Activated T-helper 17 cell treated with anti-CD3 and anti-CD28 coated beads, Interleukin-2, amount 50 U/mL, for 72 hours (primary cell): ENCODE measurements at places on chromosomes 6 and 20.

DNA sequence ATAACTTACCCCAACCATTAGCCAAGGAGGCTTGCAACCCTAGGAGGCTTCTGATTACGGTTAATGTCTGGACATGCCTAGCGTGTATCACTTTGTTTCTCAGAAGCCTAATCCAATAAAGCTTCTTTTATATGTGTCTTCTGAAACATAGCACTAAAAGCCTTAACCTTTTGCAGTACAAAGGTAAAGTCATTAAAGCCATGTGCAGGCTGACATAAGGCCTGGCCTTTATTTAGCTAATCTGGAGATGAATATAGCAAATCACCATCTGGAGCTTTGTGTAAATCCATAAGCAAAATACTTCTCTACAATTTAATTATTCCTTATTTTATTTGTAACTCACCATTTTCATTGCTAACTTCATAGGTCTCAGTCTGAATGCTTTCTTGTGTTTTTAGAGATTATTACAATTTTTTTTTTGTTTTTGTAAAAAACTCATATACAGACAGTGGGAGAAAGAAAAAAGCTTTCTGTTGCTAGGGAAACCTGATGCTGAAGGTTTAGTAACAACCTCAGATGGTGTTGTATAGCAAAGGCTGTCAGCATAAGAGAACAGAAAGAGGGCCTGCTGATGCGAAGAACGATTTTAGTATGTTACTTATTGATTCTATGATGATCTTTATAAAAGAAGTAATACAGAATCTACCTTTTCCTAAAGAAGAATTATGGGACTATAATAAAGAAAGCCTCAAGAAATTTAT lies at the start of gene EYS:
Gene EYS (minus strand): TSS at position 101 of the 701 bp plus-strand sequence. CDS start 211,816 bp downstream, outside the sequence.
- ATAC-seq = no peak

GRCh38 chr6:52063584-52064344 lies 23.6 kb downstream of the PKHD1 start:
- ATAC-seq = peak; percentile 97

GRCh38 chr6:75171567-75171966 lies 34.3 kb downstream of the COL12A1 start:
- ATAC-seq = no peak

- ATAC-seq = no peak
Observed at GRCh38 chr20:25044660-25045342, 13.1 kb downstream of the ACSS1 start.

DNA sequence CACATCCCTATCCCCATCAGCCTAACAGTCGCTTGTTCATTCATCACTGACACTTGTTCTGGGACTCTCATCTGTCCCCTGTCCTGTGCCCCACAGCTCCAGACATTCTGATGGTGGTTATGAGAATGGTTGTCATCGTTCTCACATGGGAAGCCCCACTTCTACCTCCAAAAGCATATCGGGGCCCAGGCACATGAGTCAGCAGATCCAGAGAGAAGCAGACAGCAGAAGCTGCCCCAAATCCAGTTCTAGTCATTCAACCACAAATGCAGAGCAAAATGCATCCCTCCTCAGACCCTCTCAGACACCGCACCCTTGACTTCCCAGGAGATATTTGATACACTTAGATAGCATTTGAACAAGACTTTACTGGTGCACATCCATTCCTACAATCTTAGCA lies 106.0 kb downstream of the FOXF2 start:
- ATAC-seq = no peak

GRCh38 chr20:1741309-1742048 lies 83.9 kb upstream of the SIRPG start:
- ATAC-seq = no peak

DNA sequence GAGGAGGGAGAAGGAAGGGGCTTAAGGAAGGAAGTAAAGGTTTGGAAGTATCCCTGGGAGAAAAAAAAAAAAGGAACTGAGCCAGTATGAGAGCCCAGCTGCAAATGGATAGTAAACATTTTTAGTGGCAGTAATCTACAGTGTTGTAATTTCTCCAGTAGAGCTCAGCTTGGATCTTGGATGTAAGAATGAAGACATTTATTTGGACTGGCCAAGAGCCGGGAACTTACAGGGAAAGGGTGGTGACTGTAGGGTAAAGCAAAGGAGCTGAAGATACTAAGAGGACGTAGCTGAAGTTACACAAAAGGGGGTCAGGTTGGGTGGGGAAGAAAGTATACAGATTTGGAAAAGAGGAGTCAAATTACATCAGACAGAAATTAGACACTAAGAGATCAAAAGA lies 13.5 kb downstream of the EEF1E1 start:
- ATAC-seq = no peak

DNA sequence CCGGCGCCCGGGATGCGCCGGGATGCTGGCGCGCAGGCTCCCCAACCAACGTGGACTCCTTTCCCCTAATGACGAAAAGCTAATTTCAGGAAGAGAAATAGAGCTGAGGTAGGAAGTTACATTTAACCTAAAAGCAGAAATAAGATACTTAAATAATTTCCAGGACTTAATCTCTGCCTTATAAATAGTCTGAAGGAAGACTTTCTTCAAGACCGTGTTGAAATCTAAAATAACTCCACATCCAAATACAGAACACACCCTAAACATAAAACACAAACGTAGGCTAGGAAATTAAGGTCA lies 1.3 kb downstream of the ASF1A start:
- no peak for ATAC-seq

- ATAC-seq = no peak
Observed at GRCh38 chr6:28081486-28081751, 1.1 kb downstream of the ZNF165 start.

GRCh38 chr20:6838181-6838826 lies 70.8 kb downstream of the BMP2 start:
- ATAC-seq = peak; percentile 42

DNA sequence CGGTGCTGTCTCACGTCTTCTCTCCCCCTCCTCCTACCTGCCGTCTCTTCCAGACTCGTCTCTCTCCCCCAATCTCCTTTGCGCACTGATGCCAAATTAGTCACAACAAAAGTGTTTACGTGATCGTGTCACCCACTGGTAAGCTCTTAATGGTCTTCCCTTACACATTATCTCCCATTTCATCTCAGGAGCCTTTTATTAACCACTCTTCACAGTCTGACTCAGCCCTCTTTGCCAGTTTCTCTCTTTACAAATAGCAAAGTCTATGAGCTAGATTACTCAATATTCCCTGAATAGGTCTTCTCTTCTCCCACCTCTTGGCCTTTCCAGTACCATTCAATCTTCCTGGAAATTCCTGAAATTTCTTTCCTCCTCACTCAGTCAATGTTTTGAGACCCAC lies 247.0 kb downstream of the ESR1 start:
- peak; percentile 58 for ATAC-seq

- no peak for ATAC-seq
Observed at GRCh38 chr20:47336129-47336754, 20.3 kb downstream of the ZMYND8 start.
